H4 (cell line): ENCODE measurements at places on chromosomes 3 and 15.
A peak's percentile ranks its signal among the peaks of the same experiment; 100 is the strongest.

DNA sequence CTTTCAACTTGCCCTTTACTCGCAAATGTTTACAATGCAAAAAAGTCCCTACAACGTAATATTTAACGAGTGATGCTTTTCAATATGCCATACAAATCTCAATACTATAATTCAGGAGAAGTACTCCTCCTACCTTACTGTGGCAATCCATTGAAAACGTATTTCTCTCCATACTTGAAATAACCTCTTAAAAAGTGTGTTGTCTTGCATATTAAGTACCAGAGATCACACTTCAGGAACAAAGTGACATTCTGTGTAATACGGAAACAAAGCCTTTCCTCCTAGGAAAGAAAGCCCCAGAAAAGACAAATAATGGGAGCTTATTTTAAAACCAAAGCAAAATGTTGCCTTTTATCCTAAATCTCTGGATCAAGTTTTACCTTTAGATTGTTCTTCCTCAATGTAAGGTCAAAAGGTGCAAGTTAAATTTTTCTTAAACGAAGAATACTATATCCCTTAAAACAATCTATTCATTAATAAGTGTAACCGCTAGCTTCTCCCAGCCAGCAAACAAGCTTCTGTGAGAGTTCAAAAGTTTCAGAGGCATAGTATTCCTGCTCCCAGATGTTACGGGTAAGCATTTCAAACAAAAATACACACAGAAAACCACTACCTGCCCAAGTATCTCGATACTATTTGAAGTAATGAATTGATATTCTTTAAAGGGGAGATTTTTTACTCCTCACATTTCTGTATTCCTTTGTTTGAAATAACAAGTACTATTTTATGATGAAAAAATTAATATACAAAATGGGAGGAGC lies 1.7 kb downstream of the TJP1 start:
- DNase-seq: no peak

DNA sequence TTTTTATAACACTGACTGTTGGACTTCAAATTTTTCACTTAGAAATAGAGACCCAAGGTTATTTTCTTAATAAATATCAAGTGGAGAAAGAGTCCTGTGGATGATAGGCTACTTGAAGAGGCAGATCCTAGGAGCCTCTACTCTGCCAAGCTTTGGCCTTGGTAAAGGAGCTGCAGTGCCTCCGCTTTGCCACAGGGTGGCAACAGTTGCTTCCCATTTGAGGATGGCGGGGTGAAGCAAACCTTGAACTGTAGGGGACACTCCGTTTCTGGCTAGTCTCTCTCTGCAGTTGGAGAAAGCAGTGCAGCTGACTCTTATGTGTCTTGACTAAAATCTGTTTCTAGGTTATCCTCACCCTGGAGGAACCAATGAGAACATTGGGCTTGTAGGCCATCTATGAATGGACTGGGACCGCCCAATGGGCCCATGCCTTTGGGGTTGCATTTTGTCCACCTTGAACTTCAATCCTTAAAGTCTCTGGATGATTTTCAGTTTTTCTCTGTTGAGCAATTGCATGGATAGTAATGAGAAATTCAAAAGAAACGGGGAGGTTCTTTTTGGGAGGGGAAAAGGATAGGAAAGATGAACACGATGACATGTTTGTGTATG lies 9.8 kb downstream of the SCG5 start:
- peak; percentile 72 for DNase-seq

GRCh38 chr15:34855893-34856292 lies 60.5 kb upstream of the ACTC1 start:
- peak; percentile 21 for DNase-seq

GRCh38 chr15:99165956-99166689 lies 61.2 kb downstream of the SYNM start:
- DNase-seq: no peak

DNA sequence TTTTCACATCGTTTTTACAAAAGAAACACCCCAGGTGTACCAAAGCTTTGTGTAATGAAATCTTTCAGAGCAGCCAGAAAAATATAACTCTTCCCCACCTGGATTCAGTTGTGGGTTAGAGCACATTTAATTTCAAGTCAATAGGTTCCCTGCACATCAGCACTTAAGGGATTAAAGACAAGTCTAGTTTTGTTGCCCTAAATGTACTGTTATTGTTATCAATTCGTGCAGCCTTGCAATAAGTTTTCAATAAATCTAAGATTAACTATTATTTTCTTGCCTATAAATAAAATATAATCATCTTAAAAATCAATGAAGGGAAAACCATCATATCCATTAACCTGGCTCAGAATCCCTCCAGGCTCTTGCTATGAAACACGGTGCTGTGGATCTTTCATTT lies 172.5 kb upstream of the CDIN1 start:
- DNase-seq: no peak

DNA sequence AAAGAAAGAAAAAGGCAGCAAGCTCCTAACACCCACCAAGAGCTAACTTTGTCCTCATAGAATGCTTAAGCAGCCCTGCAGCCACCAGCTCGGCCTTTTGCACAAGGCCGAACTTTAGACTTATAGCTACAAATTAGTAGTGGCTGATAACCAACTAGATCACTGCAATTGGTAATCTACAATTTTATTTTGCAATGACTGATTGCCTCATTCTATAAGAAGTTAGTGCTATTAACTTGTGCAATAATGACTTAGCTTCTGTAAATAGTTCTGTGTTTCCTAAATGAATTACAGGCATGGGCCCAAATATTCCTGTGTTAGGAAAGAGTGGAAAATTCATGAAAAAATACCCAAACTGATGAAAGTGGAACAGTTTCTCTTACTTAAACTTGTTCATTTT lies 284.8 kb upstream of the CFAP20DC start:
- DNase-seq: no peak

DNA sequence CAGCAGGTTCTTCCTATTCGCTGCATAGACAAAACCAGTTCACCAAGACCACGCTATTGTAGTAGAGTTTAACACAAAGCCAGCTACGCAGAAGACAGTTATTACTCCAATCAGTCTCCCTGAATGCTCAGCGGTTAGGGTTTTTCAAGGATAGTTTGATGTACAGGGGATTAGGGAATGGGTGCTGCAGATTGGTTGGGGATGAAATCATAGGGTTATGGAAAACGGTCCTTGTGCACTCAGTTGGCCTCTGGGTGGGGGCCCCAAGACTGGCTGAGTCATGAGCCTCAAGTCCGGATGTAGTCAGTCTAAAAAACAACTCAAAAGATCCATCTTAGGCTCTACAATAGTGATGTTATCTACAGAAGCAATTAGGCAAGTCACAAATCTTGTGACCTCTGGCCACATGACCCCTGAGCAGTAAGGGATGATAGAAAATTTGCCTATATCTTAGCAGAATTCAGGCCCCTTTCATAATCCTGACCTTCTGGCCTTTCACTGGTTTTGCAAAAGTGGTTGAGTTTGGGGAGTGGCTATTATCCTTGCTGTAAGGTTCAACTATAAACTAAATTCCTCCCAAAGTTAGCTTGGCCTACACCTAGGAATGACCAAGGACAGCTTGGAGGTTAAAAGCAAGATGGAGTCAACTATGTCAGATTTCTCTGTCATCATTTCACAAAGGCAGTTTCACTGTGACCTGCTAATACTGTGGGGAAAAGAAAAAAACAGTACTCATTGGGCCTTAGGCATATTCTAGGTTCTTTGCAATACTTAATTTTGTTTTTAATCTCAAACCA lies 57.7 kb downstream of the LIPC start:
- no peak for DNase-seq

DNA sequence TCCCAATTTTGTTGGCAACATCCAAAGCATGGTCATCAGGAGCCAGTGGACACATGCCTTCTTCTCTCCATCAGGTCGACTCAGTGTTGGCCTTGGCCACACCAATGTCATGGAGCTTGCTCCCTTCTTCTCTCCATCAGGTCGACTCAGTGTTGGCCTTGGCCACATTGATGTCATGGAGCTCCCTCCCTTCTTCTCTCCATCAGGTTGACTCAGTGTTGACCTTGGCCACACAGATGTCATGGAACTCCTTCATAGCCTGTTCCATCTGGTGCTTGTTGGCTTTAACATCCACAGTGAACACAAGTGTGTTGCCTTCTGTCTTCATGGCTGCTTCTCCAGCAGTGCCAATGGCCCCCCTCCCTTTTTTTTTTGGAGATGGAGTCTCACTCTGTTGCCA lies 70.2 kb downstream of the TMEM44 start:
- no peak for DNase-seq

DNA sequence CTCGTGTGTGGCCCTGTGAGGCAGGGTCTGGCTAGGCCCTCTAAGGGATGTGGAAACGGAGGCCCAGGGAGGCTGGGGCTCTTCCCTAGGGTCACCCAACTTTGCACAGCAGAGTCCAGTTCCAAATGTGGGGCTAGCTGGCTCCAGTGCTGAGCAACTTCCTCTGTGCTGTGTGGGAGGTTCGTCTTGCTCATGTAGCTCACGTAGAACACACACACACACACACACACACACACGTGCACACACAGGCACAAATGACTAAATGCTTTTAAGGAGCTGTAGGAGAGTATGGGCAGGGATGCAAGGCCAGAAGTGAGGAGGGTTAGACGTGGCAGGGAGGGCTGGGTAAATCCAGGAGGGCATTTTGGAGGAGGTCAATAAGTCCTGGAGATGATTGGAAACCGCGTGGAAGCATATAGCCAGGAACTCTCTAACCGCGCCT lies 213.8 kb downstream of the RPLP1 start:
- no peak for DNase-seq

DNA sequence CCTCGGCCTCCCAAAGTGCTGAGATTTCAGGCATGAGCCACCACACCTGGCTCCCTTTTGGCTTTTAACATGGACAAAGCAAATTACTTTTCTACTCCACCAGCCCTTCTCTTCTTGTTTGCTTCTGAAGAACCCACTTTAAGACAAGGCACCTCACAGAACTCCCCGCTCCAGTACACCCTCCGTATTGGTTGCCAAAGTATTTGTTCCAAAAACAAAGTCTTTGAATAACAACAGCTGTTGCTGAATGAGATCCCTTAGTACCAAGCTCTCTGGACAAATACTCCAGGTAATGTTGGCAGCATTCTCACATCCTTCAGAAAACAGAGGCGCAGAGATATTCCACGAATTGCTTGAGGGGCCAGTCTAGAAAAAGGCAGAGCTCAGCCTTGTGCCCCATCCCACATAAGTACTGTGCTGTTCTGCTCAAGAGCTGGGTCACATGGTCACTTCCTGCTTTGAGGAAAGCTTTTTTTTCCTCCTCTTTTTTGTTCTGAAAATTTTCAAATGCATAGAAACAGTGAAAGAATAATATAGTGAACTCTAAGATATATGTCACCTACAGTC lies 7.3 kb upstream of the CHCHD6 start:
- DNase-seq: no peak

GRCh38 chr15:77421370-77421700 lies 647 bp downstream of the HMG20A start:
- no peak for DNase-seq

DNA sequence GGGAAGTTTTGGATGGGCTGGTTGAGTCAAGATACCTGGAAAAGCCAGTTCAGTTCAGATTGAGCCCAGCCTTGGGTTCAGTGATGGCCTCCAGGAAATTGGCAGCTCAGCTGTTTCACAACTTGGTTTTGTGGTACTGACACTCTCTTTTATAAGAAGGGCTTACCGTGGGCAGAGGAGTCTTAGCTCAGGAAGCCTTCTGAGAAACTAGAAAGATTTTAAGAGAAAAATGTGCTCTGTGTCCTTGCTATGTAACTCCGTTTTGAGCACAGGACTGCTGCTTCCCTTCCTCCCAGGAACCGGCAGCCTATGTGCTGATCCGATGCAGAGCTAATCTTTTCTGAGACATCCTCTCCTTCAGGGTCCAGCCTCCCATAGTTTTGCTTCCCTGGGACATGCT lies 46.6 kb upstream of the RASGRP1 start:
- DNase-seq: no peak

DNA sequence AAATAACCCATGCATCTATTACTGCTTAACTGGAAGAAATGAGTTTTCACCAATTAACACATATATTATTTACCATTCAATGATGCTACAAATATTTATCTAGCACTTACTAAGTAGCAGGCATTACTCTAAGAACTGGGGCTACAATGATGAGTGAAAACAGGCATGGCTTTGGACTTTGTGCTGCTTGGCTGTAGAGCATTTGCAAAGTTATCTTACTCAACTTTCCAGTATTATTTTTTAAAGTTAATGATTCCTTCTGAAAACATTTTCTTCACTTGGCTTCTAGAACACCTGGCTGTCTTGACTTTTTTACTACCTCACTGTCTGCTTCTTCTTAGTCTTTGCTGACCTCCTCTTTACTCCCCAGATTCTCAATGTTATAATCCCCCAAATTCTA lies 1.8 kb downstream of the C3orf33 start:
- DNase-seq: no peak

- DNase-seq: no peak
Measured at GRCh38 chr15:59817053-59817452, 127.9 kb upstream of the BNIP2 start.

DNA sequence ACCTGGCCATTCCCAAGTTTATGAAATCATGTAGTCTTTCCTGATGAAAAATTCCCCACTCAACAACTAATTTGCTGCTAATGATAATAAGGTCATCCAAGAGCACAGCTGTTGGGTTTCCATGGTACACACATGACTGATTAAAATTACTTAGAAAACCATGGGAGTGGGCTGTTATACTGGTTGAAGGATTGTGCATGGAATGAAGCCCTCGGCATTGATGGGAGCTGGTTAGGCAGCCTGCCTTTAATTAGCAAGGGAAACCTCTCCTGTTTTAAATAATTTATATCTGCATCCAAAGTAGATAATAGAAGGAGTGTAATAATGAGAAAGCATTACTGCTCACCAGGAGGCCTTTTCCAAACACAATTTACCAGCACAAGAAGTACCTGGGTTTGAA lies 235.1 kb upstream of the CFAP20DC start:
- DNase-seq: no peak

DNA sequence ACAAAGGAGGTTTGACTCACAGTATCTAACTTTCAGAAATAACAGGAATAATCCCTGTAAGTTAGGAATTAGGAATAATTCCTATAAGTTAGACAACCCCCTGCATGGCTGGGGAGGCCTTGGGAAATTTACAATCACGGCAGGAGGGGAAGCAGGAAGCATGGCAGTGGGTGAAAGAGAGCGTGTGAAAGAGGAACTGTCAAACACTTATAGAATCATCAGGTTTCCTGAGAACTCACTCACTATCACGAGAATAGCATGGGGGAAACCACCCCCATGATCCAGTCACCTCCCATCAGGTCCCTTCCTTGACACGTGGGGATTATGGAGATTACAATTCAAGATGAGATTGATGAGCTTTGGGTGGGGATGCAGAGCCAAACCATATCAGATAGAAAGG lies 385.5 kb downstream of the IL20RB start:
- DNase-seq: no peak
